A549 treated with DMSO at 1 μM for 4 hours (cell line): ENCODE measurements at places on chromosomes 7 and 10. TPM values are rescaled to one million over a fixed set of nuclear protein-coding genes. Genes with fewer than 3 reads are reported as not detected.

KLF14 gene
- total RNA-seq = 0.05 TPM in 2 of 5 replicates, not detected in the others

COL17A1 gene
- total RNA-seq = 1.8 to 3.2 TPM (median 2.5 TPM) in 5 replicates

DYNC1I1 gene
- total RNA-seq = 0.14 to 0.36 TPM in 2 of 5 replicates, not detected in the others

PTPN20 gene
- 4.1 to 4.9 TPM (median 4.7 TPM) in 5 replicates for total RNA-seq

OPALIN gene
- total RNA-seq = not detected in 5 replicates

EIF3B gene
- 223 to 278 TPM (median 232 TPM) in 5 replicates for total RNA-seq
